ENCODE measurements at places on chromosomes 2 and 18.

- no peak for DNase-seq
Observed at GRCh38 chr2:241443486-241444223, 64.7 kb downstream of the STK25 start.

DNA sequence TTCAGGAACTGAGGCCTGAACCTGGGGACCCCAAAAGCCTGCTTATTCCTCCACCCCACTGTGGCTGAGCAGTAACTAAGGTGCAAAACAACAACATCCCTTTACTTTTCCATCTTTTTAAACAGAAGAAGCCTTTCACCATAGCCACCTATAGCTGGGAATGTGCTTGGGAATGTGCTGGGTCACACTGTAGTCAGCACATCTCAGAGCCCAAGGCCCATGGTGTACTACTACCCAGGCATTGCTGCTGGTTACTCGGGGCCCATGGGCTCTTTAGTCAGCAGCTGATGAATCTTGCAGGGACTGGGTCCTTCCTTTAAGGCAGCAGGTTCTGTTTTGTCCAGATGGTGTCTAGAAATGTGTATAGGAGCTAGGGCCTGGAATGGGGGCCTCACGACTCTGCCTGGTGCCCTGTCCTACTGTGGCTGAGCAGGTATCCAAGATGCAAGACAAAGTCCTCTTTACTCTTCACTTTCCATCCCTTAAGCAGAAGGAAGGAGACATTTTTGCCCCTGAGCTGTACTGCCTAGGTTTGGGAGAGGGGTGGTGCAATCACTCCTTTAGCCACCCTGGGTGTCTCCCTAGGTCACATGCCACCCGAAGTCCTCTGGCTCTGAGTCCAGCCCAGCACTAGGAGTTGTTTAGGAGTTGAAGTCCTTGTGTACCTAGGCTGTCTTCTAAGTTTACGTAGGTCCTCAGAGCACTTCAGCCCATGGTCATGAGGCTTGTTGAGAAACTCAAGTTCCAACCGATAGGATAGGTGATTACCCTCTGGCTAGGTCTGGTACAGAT, 70.1 kb downstream of the OXER1 start:
- DNase-seq, result no peak

GRCh38 chr2:95262896-95263542, 11.2 kb upstream of the PROM2 start:
- no peak for DNase-seq

DNA sequence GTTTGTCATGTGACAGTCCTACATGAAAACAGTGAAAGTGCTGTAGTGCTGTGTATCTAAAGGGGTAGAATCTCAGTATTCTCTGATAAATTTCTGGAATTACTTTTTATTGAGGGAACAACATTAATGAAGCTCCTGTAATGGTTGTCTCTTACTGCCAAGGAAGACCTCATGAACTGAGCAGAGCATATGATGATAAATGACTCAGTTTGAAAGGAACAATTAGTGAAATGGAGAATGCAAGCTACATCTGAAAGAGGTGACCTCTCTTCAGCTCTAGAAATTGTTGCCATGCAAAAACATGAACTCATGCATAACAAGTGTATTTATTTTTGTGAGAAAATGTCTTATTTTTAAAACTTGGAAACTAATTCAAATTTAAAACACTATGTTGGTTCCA, 93.6 kb downstream of the SCN9A start:
- no peak for DNase-seq

DNA sequence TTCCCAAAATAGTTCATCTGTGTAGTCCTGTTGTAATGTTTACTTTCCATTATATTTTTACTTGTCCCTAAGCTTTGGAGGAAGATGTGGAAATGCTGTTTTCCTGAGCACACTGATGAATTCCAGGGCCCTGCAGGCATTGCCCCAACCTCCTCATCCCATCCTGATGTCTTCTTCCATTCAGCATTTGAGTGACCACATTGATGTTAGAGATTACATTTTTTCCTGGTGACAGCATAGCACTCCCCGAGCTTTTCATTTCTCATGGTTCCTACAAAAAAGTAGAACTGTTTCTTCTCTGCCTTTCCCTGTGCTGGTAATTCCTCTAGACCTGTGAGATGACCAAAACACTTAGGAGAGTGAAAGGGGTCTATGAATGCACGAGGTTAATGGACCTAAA, 4.8 kb downstream of the IL36A start:
- DNase-seq, result no peak

Measured in hindlimb muscle (tissue), 1 donor.